COR-L47 (cell line): ENCODE measurements at places on chromosomes 16 and 17.

DNA sequence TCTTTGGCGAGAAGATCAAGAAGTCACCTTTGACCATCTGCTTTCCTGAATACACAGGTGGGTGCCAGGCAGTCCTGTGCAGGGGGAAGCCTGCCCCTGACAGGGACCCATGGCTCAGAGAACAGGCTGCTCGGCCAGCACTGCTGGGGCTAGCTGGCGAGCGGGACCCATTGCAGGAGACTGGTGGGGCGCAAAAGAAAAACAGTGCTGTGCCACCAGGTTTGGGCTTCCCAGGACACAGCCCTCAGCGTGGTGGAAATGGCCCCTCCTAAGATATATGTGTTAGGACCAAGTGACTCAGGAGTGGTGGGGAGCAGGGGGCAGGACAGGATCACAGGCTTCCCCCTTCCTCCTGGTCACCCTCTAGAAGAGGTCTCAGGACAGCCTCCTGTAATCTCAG lies 73.9 kb downstream of the AMFR start:
- DNase-seq = no peak

- no peak for DNase-seq
Measured at GRCh38 chr17:27573971-27574525, 56.9 kb upstream of the LGALS9 start.

DNA sequence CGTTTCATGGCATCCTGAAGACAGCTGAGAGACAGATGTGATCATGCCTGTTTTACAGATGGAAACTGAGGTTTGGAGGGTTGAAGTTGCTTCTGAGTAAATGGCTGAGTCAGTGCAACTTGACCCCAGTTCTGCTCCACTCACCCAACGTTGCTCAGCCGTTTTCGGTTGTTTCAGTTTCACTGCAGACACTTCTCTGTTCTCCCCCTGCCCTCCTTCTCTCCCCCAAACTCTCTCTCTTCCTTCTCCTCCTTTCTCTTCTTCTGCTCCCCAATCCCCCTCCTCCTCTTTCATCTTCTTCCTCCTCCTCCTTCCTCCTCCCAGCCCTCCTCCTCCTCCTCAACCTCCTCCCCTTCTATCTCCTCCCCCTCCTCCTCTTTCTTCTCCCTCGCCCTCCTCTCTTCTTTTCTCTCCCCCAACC lies 9.4 kb upstream of the CEP20 start:
- no peak for DNase-seq

DNA sequence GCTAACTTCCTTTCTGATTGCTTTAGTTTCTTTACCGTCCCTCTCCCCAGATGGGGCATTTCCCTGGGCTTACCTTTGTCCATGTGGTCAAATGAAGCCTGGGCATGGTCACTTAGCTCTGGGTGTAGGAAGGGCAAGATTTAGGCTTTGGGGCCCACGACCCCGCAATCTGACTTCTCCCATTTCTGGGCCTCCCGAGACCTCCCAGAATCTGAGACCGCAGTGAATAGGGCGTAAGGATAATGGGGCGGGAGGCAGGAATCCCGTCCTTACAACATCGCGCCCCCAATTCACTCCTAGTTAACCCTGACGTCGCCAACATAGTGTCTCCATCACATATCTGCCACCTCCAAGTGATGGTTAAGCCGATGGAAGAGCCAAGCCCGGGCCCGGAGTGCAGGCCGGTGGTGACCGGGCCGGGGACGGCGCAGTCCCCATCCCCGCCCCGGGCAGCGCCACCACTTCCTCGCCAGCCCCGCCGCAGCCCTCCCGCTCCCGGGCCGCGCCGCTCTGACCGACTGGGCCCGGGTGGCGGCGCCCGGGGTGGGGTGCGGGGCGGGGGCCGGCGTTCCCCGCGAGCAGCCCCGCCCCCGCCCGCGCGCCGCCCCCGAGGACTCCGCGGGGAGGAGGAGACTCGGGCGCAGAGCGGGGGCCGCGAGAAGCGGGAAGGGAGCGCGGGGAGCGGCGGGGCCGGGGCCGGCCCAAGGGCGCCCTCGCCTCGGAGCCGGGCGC lies at the start of gene RHBDL3:
TSS of gene RHBDL3 (plus strand) at position 641 of the 732 bp plus-strand sequence. CDS start 358 bp downstream, outside the sequence.
- no peak for DNase-seq

DNA sequence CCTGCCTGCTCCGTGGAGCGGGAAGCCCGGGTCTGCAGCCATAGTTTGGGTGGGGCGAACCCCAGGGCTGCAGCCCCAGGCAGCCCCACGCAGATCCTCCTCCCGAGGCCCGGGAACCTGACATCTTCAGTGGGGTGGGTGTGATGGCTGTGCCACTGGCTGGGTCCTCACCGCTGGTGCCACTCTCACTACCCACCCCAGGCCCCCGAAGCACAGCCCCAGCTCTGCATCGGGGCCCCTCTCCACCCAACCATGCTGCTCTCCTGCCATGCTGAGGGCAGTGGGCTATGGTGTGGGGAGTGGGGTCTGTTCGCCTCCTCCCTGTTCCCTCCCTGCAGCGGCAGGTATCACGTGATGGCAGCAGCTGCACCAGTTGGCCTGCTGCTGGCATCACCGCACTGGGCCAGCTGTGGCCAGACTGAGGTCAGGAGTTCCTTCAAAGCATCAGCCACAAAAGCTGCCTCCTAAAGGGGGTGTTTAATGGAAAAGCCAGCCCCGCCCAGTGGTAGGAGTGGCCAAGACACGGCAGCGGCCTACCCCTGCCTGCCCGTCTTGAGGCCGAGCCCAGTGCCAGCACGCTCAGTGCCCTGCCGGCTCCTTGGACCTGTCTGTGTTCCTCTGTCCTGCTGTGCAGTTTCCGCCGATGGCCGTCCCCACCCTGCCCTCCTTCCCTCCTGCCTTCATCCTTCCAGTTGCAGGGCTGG lies 10.8 kb downstream of the KCTD5 start:
- no peak for DNase-seq

DNA sequence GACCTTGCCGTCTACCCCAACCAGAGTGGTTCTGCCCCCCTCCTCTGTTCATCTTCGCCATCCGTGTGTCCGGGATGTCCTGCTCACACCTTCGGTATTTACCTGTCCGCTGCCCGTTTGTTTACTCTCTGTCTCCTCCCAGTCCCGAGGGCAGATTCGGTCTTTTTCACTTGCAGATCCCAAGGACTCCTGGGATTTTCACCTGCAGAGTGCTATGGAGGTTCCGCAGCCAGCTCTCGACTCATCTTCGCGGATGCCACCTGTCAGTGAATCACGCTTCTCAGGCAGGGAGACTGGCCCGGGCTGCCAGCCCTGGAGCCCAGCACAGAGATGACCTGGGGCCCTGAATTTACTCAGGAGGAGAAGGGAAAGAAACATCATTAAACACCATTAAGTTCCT lies 8.1 kb downstream of the CRISPLD2 start:
- DNase-seq = no peak

- DNase-seq = peak; percentile 41
Measured at GRCh38 chr16:72241008-72241407, 69.1 kb upstream of the PMFBP1 start.

- DNase-seq = no peak
Measured at GRCh38 chr16:12255919-12256665, 279.6 kb downstream of the SNX29 start.

GRCh38 chr16:89093602-89094251 lies at the start of gene ACSF3:
Gene ACSF3 (plus strand): TSS chr16:89093852. CDS start chr16:89100682, 6,830 bp downstream.
- peak; percentile 43 for DNase-seq

- DNase-seq = no peak
Measured at GRCh38 chr16:50972876-50973275, 178.2 kb downstream of the SALL1 start.

GRCh38 chr17:77196251-77196650 lies 55.5 kb downstream of the SEC14L1 start:
- DNase-seq = no peak

- no peak for DNase-seq
Measured at GRCh38 chr16:83233153-83233552, 574.6 kb upstream of the HSBP1 start.

- no peak for DNase-seq
Measured at GRCh38 chr17:61395409-61395982, 4.1 kb upstream of the TBX2 start.

- no peak for DNase-seq
Measured at GRCh38 chr17:16962804-16963203, 9.1 kb downstream of the TNFRSF13B start.

DNA sequence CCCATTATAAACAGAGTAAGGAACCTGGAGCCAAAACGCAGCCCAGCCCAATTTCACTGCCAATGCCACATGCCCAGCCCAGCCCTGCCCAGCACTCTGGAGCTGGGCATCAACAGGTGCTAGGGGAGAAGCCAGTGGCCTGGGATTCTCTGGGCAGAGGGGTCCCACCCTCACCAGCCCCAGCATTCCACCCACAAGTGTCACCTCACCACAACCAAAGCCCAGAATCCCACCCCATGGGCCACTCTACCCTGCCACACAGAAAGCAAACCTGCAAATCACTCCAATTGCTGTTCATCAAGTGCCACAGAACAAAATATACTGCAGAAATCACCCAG lies 102.5 kb upstream of the CDH5 start:
- DNase-seq = no peak

GRCh38 chr17:67671493-67671892 lies 46.2 kb upstream of the NOL11 start:
- peak; percentile 27 for DNase-seq

DNA sequence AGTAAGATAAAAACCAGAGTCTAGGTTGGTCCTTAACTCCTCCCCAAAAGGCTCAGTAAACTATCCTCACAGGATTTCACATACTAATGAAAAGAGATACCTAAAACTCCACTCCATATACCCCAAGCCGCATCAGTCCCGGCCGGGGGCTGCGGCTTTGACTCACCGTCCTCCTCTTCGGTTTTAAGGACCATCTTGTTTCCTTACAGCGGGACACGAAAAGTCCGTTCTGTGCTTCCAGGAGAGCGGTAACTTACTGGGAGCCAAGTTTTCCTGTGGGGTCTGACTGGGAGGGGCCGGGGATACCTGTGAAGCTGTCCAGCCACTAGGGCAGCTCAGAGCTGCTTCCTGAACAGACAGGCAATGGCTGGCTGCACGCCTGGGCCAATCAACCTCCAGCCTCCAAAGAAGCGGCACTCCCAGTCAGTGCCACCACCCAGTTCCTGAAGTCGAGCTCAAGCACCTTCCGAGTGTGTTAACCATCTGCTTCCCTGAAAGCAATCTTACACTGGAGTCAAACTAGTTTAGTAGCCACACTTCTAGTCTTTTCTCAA lies 45.5 kb downstream of the CYTH1 start:
- DNase-seq = no peak

DNA sequence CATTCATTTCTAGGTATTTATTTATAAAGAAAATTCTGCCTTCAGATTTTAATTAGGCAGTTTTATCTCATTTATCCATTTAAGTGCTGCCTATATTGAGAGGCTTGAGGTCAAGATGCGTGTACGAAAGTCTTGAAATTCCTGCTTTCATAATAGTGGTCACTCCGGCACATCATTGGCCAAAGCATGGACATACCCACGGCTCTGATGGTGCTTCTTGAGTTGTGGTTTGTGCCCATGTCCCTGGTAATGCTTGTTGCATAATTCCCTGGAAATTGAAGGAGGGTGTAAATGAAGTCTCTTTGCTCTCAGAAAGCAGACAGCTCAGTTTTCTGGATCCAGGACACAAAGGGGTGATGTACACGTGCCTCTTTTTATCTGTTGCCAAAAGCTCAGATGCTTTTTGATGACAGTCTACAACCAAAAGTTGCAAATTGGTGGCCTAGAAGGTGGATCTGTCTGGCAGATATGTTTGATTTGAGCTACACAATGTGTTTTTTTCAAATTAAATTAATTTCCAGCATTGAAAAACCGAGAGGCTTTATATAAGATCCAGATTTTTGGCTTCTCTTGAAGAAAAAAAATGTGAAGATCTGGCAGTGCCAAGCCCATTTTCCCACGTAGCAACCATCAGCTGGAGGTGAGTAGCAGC lies 94.4 kb downstream of the SHISA9 start:
- DNase-seq = no peak

DNA sequence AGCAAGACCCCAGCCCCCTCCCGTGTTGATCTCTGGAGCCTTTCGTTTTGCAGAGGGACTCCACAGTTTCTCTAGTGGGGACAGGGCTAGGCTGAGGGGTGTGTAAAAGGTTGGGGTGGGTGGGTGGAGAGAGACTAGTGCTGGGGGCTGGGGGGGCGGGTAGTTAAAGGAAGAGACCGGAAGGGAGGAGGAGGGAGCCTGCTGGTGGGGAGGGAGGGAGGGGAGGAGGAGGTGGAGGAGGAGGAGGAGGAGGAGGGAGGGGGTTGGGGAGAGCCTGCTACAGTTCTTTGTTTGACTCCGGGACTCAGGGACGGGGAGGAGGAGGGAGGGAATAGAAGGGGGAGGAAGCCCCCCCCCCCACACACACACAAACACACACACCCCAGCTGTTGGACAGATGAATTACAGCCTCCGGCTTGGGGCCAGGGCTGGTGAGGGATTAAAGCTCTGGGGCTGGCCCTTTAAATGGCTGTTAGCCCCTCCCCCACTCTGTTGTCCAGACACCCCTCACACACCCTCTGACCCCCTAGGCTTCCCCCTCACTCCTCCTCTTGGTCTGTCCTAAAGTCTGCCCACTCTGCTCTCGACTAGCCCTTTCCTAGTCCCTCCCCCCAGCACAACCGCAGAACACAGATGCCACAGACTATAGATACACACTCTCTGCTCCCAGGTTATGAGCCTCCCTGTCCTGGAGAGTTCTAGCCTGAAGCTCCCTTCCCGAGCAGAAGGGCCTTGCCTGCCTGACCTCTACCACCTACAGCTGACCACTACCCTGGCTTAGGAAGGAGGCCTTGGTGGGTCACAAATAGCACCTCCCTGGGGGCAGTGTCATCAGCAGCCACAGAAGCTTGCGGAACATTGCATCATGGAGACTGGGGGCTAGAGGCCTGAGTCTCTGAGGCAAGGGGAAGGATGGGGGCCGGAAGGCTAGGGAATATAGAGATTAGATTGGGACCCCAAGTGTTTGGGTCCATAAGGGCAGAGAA lies 4.4 kb downstream of the KDM6B start:
- no peak for DNase-seq

DNA sequence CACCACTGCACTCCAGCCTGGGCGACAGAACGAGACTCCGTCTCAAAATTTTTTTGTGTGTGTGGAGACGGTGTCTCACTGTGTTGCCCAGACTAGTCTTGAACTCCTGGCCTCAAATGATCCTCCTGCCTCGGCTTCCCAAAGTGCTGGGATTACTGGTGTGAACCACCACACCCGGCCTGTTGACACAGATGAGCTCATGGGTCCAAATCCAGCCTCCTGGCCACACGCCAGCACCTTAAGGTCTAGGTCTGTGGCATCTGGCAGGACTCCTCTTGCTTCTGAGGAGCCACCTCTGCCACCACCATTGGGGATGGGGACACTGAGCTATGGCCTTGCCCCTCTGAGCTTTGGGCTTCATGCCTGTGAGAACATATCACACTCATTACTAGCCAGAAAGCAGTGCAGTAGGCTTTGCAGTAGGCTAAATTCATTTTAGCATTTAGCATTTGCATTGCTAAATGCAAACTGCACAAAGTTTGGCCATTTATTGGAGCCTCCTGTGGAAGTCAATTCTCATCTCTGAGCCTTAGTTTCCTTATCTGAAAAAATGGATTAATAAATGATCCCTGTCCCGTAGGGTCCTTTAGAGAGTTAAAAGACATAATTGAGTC lies 5.5 kb upstream of the CDIPT start:
- DNase-seq = no peak

DNA sequence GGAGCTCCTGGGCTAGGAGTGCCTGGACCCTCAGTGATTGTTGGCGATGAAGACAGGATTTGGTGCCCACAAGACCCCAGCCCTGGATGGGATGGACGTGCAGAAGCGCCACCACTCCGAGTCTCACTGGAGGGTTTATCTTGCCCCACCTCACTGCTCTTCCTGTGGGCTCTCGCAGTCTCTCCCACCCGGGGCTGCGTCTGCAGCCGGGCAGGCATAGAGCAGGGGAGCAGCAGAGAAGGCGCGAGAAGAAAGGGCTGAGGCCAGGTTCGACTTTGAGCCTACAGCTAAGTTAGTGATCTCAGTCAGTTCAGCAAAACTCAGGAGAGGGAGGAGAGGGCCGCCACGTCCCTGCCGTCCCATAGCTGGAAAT lies 6.6 kb downstream of the UBE2I start:
- DNase-seq = no peak
